ENCODE measurements at places on chromosomes 3 and 15. TPM values are rescaled to one million over a fixed set of nuclear protein-coding genes. Genes with fewer than 3 reads are reported as not detected.

- DNase-seq: no peak
These were observed 93.9 kb downstream of the OPA1 start for GRCh38 chr3:193686665-193687483.

GRCh38 chr15:88274553-88275460 lies 18.3 kb upstream of the NTRK3 start:
- DNase-seq: no peak

GRCh38 chr3:18237251-18238005 lies 187.7 kb downstream of the SATB1 start:
- DNase-seq: no peak

DNA sequence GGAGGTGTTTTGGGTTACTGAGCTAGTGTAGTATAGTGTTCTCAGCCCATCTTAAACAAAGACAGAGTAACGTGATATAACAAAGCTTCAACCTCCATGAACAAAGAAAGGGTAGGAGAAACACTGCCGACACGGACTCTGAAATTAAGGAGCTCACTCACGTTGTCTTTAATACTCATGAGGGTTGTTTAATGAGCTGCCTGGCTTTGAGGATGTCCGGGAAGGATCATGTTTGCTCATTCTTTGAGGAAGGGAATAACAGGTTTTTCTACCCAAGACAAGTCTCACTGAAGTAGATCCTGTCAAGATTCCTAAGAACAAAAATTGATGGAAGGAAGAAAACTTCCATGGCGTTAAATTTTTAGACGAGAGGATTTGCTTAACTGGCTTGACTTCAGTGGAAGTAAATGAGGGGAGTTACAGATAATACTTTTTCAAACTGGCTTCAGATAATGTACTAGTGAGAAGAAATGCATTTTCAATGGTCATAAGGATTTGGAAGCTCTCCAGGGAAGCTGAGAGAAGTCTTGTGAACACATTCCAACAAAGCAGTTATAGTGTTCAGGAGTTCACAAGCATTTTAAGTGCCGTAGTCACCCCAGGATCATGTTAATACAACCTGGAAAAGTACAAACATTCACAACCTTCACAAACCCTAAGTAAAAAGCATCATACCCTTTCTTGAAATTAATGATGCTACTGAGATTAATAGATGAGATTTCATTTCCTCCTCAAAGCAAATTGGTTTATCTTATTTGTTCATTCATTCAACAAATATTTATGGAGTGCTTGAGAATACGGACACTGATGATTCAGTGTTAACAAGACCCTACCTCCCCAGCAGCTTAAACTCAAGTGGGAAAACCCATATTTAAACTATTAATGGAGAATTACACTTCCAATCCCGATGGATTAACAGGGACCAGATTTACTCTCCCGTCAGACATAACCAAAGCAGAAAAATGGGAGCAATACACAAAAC lies 101.5 kb downstream of the SHQ1 start:
- no peak for DNase-seq

- DNase-seq: no peak
These were observed 48.5 kb downstream of the GTF2E1 start for GRCh38 chr3:120791010-120791409.

GRCh38 chr3:55127565-55127964 lies 199.7 kb upstream of the LRTM1 start:
- no peak for DNase-seq

The STRA6 gene
- total RNA-seq: 10.0 TPM

DNA sequence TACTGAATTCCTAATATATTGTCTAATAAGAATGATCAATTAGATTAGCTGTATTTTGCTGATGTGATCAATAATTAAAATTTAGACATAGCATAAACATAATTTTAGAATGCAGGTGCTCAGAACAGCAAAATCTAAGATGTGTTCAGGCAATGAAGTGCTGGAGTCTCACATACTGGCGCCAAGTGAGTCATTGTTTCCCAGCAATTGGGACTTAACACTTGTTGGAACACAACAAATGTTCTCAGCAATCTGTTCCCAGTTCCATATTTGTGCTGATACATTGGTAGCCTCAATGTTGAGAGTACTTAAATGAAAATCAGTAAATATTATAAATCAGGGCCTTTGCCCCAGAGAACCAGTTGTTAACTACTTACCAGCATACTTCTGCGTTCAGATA lies 619.0 kb downstream of the ROBO1 start:
- no peak for DNase-seq

DNA sequence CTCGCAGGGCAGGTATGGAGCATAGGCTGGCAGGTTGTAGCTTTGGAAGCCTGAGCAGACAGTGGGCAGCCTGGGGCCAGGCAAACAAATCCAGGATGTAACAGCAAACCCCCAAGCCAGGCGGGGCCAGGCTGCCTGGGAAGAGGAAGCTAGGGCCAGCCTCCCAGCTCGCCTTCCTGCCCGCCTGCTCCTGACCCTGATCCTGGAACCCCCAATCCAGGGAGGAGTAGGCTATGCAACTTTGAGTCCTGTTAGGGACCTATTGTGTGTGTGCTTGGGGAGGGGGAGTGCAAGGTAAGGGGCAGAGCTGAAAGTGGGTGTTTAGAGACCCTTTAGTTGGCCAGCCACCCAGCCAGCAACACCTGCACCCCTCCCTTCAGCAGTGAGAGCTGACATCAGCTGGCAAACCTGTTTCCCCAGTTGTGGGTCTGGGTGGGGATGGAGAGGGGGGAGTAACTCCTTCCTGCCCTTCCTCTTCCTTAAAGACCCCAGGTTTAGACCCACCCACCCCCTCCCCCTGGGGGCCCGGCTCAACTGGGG lies 2.5 kb downstream of the NBEAL2 start:
- DNase-seq: no peak

The WNT7A gene
- total RNA-seq: 0.08 TPM

- DNase-seq: no peak
These were observed 27.1 kb upstream of the MAGEF1 start for GRCh38 chr3:184738982-184739381.

- DNase-seq: peak; percentile 96
These were observed 68.9 kb upstream of the TNFSF10 start for GRCh38 chr3:172591876-172592771.

- DNase-seq: no peak
These were observed 629.6 kb downstream of the PYDC2 start for GRCh38 chr3:192090586-192090985.

DNA sequence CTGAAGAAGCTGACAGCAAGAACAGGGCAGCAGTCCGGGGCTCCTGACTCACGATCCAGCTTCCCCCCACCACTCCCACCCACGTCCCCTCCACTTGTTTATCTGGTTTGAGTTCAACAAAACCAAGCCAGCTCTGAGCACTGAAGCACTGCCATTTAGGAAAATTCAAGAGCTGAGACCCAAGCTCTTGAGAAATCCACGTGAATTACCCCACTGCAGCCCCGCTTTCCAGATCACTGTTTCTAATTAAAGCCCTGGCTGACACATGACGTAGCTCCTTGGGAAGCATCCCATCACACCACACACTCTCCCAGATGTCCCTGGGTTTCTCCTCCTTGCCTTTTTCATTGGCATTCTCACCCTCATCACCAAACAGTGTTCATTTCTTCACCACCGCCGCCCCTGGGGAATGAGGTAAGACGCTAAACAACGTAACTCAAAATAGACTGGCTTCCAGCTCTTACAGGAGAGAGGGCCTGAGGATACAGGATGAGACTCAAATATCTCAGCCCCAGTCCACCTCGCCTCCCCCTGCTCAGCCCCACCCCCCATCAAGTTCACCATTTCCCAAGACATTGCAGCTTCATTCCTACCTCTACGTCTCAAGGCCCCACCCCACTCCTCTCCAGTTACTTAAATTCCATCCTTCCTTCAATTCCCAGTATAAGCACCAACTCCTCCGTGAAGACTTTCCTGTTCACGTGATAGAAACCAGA lies 95.4 kb downstream of the SRGAP3 start:
- no peak for DNase-seq

DNA sequence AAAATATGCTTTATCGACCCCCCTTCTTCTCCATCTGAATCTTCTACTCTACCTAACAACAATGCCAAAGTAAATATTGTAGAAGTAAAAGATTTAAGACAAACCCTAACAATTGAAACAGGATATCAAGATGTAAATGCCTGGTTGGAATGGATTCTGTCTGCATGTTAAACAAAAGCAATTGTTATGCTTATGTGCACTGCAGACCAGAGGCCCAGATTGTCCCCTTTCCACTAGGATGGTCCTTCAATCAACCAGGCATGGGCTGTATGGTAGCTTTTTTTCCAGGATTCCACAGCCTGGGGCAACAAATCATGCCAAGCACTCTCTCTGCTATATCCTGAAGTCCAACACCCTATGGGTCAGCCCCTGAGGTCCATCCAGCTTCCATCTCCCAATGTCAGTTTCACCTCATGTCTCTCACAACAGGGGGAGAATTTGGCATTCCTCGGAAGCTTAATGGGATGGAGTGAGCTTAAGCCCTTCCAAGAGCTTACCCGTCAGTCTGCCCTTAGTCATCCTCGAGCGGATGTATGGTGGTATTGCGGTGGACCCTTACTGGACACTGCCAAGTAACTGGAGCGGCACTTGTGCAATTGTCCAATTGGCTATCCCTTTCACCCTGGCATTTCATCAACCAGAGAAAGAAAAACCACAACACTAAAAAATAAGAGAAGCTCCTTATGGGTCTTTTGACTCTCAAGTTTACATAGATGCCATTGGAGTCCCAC lies 36.2 kb downstream of the ZNF589 start:
- DNase-seq: no peak

DNA sequence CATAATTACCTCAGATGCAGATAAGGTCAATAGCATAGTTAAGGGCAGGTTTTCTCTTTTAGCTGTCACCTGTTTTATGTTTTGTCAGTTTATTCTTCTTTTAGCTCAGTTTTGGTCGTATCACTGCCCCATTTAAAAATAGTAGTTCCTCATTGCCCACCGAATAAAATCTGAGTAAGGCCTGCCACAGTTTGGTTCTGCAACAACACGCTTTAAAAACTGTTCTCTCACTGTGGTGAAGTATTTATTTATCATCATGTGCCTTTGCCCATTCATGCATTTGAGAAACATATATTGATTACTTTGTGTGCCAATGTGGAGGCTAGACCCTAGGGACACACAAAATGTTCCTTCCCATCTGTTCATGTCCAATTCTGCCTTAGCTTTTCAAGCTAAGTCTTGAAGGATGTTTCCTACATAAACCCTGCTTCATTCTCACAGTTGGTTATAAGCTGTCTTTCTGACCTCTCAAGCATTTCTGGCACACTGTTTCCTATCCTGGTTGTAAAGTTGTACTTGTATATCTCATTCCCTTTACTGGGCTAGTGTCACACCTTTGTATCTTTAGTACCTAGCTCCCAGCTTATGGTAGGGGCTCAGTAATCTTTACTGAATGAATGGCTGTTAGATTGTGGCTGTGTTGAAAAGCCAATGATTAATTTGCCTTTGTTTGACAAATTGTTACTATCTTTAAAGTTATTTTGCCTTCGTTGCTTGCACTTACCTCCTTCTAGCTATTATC lies 23.9 kb downstream of the AKAP13 start:
- DNase-seq: no peak

DNA sequence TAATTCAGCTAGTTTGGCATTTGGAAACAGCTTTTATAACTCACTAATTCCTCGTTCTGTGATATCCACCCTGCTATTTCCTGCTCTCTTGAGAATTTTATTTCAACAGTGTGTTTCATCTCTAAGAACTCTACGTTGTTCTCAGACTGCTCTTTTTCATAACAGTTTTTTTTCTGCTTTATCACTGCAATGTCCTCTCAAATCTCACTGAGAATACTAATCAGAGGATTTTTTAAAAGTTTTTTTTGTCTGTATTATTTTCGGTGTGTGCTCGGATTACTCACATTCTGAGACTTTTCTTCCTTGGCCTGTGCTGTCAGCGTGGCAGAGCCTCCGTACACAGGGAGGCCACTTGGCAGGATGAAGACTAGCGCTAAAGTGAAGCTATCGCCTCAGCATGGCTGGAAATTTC lies 59.4 kb upstream of the NEO1 start:
- DNase-seq: no peak

DNA sequence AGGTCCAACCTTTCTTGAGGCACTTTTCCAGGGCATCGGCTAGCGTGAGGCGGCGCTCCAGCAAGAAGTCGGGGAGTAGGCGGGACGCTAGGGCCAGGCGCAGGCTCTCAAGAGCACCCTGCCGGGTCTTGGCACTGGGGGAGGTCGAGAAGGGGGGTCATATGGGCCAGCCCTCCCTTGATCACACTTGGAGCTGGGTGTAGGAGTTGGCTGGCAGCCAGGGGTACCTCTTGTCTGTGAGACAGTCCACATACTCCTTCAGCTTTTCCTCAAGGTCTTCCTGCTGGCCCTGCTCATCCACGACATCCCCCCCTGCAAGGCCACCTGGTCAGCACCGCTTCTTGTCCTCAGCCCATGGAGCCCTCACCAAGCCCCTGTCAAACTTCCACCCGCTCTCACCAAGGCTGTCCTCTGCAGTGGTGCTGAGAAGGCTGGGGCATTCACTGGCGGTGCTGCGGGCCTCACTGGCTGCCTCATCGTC lies 2.0 kb downstream of the IFRD2 start:
- no peak for DNase-seq

The EPHA3 gene
- total RNA-seq: 0.05 TPM

- no peak for DNase-seq
These were observed 887.8 kb downstream of the MCTP2 start for GRCh38 chr15:95119041-95119610.

The GSK3B gene
- total RNA-seq: 43.9 TPM
